ENCODE measurements at places on chromosomes 4 and X. TPM values are rescaled to one million over a fixed set of nuclear protein-coding genes. Genes with fewer than 3 reads are reported as not detected.

GRCh38 chrX:50770702-50771101 lies 43.3 kb downstream of the SHROOM4 start:
- DNase-seq = peak; percentile 71

DNA sequence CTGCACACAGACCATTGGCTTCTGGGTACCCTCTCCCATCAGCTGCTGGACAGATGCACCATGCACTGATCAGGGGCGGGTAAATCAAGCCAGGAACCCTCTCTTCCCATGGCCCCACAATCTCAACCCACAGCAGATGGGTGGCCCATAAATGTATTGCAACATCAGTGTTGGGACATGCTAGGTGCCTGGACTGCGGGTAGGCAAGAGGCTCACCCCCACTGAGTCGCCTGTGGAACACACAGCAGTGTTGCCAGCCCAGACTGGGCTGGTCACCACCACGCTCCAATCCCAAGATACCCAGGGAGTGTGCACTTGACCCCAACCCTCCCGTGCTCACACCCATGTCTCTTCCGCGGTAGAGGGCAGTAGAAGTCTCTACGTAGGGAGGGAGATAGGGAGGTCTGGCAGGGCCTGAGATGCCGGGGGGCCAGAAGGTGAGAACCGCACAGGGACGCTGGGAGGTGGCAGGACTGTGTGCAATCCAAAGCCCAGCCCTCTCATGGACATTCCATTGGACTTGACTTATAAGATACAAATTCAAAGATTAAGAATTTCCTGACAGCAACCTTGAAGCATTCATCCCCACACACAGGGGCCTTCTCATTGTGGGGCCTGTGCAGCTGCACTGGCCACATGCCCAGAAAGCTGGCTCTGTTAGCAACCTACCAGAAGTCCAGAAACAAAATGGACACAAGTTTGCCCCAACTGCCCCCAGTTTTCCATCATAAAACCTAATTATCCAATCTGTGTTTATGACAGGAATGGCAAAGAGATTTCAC lies 183.7 kb downstream of the NSUN7 start:
- peak; percentile 35 for DNase-seq

DNA sequence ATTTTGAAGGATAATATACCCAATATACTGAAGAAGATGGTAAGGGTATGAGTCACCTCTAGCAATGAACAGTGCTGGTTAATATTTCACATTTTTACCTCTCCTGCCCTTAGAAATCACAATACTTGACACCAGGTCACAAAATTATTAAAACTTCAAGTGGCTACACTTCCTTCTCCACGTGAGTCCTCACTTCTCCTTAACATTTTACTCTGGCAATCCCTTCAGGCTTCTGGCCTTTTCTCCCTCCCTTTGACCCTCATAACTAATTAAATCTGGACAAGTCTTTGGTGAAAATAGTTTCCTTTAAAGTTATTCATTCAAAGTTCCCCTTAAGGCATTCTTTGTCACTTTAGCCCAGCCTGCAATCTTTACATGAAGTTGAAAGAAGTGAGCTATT lies 190.4 kb downstream of the UNC5C start:
- DNase-seq = no peak

DNA sequence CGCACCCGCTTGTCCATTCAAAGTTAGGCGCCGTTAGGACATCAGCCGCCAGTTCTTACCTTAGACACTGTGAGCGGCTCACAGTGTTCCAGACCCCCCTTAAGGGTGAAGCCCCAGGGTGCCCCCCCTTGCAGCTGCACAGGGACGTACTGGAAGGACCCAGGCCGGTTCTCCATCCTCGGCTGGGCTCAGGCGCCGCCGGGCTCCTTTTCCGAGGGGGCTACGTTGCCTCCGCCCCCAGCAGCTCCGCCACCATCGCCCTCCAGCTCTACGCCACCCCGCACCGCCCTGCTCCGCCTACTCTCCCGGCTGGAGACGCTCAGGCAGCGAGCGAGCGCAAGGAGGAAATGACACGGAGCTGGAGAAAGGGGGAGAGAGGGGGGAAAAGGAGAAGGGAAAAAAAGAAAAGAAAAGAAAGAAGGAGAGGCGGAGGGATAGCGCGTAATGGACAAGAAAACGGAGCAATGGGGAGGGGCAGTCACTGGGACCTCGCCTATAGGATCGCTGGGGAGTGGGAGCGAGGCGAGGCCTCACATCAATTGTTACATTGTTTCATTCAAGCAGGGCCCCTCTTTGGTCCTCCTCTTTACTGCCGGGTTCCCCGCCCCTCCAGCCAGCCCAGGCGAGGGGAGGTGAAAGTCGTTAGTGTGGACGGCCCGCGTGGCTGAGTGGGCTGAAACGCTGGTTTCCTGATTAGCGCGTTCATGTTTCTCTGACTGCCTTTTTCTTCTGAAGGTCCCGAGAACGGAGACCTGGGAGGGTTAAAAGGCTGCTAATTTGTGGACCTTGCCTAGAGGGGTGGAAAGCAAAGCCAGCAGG lies at the start of gene SHROOM4:
SHROOM4 (minus strand) TSS at position 352 of the 819 bp plus-strand sequence; CDS start at position 176, 176 bp downstream.
- peak; percentile 74 for DNase-seq

The JAKMIP1 gene
- 2.1 TPM for polyA plus RNA-seq

GRCh38 chr4:155759372-155760252 lies 791 bp downstream of the GUCY1B1 start:
- DNase-seq = peak; percentile 45

DNA sequence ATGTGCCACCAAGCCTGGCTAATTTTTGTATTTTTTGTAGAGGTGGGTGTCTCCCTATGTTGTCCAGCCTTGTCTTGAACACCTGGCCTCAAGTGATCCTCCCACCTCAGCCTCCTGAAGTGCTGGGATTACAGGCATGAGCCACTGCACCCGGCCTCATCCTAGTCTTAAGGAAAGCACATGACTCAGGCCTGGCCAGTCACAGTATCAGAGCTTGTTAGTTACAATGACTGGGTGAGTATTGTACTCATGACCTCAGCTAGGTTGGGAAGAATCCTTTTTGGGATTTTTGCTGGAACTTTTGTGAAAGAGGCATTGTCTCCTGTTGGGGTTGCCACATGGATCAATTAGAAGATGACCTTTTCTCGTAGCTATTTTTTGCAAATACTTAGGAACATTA lies 292.8 kb downstream of the RAPGEF2 start:
- no peak for DNase-seq

The MAGEC2 gene
- polyA plus RNA-seq = not detected
